ENCODE measurements at places on chromosomes 16 and 17.

DNA sequence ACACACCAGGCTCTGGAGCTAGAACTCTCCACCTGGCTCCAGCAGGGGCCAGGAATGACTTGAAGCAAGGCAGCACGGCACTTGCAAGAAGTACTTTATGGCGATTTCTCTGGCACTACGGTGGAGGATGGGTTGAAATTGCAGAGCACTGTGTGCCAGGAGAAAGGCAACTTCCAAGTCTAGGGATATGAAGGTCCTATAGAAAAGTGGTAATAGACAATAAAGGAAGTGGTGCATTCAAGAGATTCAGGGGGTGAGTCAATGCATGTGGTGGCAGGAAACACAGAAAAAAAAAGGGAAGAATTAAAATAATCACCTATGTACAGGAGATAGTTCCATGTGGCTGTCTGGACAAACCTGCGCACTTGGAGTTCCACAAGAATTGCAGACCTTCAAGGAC lies 240.3 kb upstream of the DYNLRB2 start:
- no peak for DNase-seq

- no peak for DNase-seq
Measured at GRCh38 chr16:27476240-27476639, 73.5 kb downstream of the GTF3C1 start.

DNA sequence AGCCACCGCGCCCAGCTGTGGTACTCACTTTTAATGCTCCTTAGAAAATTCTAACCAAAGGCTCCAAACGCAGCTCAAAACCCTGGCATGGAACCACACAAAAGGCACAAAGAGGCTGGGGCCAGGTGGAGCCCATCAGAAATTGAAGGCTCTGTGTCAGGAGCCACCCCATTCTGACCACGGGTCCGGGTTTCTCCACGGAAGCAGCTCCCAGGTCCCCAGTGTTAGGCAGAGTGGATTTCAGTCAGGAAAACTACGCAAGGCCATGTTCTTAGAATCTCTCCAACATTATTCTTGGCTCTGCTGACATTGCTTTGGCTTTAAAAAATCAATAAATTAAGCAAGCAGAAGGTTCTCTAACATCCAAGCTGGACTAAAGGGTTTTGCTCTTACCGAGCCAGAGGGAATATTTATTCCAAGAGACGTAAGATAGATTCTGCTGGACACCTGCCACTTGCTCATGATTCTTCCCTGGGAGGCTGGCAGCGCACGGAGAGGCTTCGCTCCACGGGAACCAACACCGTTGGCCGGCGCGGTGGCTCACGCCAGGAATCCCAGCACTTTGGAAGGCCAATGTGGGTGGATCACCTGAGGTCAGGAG lies 93.5 kb downstream of the NXN start:
- DNase-seq: no peak

GRCh38 chr16:799948-800833 lies at the start of gene GNG13:
Gene GNG13, minus strand, starts transcription at chr16:800734. Its CDS starts 1,657 bp downstream, at chr16:799077.
- DNase-seq: no peak

DNA sequence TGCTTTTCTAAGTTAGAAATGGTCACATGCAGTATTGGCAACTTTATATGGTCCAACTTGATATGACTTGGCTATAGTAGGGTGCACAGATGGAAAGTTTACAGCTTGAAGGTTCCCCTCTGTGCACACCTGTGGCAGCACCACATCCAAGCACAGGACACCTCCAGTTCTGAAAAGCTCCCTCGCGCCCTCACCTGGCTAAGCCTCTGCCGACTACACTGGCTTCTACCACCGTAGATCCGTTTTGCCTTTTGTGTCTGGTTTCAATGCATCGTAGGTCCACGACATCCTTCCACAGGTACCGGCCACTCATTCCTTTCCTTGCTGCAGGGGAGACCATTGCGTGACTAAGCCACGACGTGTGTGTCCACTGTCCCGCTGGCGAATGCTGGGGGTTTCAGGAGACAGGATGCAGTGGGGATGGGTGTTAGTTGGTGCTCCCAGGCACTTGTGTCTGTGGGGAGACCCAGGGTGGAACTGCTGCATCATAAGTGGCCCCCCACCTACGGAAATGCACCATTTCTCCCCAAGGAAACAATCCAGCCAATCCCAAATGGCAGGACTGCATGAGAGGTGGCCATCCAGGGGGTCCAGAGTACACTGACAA lies 4.9 kb upstream of the RASD1 start:
- DNase-seq: no peak

- no peak for DNase-seq
Measured at GRCh38 chr17:15462976-15463772, 4.2 kb downstream of the CDRT4 start.
